ENCODE measurements at places on chromosomes 3 and 15.

DNA sequence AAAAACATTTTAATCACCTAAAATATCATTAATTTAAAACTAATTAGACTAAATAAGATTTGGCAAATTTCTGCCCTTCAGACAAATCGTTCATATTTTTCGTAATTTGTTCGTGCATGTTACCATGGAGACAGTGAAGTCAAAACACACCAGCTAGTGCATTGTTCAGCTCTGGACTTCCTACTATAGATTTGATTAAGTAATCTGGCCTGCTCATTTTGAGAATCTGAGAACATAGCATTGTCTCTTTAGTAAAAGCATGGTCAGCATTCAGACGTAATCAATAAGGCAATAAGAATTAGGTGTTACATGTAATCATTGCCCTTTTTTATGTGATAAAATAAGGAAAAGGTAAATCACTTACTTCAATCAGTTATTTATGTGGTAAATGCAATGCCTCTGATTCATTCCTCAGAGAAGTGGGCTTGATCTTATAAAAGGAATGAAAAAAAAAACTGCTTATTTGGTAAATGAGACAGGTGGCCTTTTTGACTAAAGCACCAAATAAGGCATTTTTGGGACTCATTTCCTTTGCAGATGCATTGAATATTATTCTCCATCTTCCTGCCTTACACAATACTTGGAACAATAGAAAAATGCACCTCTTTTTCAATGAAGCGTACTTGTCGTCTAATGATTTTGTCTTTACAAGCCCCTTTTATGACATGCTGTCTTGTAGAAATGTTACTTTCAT, 84.5 kb upstream of the FNDC3B start:
- DNase-seq, result peak; percentile 76

DNA sequence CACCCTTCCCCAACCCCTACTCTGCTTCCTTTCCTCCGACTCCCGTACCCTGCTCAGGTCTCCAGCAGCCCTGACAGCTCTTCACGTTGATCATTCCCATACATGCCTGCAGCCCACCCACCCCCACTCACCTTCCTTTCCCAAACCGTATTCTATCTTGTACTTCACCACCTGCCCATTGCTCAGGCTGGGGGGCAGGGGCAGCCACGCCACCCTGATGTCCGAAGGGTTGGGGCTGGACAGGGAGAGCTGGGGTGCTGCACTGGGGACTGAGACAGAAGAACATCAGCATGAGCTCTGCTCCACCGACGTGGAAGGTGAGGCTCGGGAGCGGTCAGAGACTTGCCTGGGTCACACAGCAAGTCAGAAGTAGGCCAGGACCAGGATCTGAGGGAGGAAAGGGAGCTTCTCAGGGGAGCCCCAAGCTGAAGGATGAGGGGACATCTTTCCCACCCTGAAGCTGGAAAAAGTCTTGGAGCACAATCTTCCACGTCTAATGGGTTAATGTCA, 16.5 kb upstream of the IGDCC3 start:
- no peak for DNase-seq

GRCh38 chr3:28240441-28240840, 978 bp upstream of the CMC1 start:
- peak; percentile 53 for DNase-seq

- no peak for DNase-seq
Observed at GRCh38 chr3:152193673-152194267, 75.0 kb upstream of the MBNL1 start.

- no peak for DNase-seq
Observed at GRCh38 chr3:7733933-7734332, 767.7 kb upstream of the LMCD1 start.

DNA sequence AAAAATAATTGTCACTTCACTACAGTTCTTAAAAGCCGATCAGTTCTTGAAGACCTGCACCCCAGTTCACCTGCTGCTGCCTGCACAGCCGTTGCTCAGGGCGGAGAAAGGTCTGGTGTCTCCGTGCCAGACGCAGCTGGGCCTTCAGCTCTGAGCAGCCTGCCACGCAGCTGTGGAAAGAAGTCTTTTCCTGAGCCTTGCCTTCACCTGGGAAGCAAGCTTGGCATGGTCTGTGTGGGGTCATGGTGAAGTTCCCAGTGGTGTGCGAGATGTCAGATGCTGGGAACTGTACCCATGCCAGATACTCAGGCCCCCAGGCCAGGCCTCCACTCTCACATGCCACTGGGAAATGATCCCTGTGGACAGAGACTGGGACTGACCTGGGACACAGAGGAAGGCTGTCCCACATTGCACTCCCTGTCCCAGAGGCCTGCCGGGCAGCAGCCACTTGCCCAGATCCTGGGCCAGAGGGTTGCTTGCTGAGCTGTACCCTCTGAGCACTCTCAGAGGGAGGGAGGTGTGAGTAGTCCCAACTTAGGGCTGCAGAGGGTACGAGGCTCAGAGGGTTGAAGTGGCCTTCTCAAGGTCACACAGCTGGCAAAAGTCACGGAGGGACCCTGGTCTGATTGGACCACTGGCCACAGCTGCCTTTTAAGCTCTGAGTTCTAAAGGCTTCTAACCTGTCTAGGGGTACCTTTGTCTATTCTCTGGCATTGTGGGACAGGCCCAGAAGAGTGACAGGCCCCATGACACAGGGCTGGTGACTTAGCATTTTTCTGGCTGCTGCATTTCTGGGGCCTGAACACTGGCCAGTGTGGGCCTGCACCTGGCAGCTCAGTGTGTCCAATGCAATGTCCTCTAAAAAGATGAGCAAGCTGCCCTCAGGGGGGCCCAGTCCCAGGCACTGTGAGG, 55.4 kb downstream of the KLF13 start:
- no peak for DNase-seq

GRCh38 chr3:57423335-57423734, 120.8 kb downstream of the DNAH12 start:
- DNase-seq, result no peak

GRCh38 chr3:62238431-62238830, 134.9 kb downstream of the FEZF2 start:
- DNase-seq, result no peak

GRCh38 chr3:145170121-145170520, 990.9 kb downstream of the PLOD2 start:
- no peak for DNase-seq

DNA sequence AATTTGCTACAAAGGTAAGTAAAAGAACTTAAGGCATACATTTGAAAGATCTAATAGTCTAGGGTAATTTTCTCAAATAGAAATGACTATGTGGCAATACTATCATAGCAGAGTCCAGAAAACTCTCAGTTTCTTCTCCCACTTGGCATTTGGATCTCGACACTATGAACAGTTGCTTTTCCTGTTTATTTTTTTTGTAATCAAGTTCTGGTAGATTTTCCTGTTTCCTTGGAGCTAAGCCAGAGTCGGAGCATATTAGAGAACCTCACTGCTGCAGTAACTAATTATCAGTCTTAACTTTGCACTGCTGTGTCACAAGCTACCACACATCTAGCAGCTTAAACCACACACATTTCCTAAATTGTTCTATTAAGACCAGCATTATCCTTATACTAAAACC, 44.9 kb upstream of the ZNF385D start:
- DNase-seq, result no peak

DNA sequence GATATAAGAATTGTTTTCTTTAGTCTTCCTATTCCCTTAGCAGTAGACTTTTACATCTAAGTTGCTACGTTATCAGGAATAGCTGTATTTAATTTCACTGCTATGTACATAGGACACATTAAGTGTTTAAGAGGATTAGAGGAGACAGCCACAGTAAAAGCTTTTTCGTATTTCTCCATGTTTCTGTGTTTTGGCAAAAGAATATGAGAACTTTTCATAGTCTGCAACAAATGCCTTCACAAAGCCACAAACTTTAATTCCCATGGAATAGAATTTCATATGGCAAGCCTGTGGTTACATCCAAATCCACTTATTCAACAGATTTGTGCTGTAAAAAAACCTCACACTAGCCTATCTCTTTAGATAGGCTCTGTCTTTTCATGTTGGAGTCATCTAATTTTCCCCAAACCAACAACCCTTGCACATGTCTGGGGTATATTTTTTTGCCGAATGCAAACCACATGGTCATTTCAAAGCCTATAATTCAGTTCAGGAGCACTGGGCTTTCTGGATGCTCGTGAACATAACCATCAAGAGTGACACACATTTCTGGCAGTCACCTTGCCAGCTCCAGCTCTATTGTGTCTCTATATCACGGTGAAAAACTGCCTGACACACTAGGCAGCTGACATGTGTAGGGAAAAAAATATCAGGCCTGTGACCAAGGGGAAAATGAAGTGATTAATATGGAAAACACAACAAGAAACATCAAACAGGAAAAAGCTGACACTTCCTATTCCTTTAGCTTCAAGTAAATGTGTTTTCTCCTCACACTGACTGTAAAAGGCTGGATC, 19.2 kb downstream of the PLD1 start:
- peak; percentile 29 for DNase-seq

DNA sequence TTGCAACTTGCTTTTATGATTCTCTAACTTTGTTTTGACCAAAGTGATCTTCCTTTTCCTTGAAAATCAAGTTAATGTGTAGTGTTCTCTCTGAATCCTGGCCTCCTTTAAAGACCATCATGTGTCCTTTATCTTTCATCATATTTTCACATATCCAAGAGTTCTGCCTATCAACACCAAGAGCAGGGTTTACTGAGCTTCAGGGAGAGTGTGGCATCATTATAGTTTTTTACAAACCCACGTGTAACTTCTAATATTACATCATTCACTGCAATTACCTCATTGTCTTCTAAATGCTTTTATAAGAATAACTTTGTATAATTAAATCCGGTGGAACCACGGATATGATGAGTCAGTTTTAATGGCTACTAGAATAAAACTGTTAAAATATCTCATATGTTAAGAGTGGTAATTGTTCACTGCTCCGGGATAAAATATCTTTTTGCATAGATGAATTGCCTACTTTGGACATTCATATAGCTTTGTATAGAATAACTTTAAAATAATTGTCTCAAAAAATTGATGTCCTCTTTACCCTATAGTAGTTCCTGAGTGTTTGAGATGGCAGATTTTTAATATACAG, 248.8 kb upstream of the GRM7 start:
- no peak for DNase-seq

DNA sequence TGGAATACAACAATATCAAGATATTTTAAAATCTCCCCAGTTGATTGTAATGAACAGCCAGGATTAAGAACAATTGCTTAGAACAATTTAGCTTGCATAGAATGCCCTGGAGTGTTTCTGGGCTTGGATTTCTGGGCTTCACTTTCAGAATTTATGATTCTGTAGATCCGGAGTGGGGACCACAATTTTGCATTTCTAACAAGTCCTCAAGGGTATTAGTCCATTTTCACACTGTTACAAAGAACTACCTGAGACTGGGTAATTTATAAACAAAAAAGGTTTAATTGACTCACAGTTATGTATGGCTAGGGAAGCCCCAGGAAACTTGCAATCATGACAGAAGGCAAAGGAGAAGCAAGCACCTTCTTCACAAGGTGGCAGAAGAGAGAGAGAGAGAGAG, 54.3 kb upstream of the MYRIP start:
- no peak for DNase-seq

Measured in eye (tissue), 1 donor.